Naive thymus-derived CD4-positive, alpha-beta T cell (primary cell): ENCODE measurements at places on chromosomes 12 and 14.

GRCh38 chr12:97927977-97928376 is 465.4 kb downstream of the RMST start:
- no peak for DNase-seq
- H3K4me3 ChIP-seq: no peak overlapping the region
- H3K36me3 ChIP-seq: no peaks in the 10 kb centered on the region
- no peaks in the 10 kb centered on the region for H3K27me3 ChIP-seq

GRCh38 chr12:47316609-47317049 is 236.9 kb upstream of the AMIGO2 start:
- peak overlapping the region; percentile 20 for H3K4me3 ChIP-seq
- H3K27me3 ChIP-seq: no peaks in the 10 kb centered on the region
- DNase-seq: no peak
- H3K36me3 ChIP-seq: no peaks in the 10 kb centered on the region
- no peak overlapping the region for H3K27ac ChIP-seq

GRCh38 chr12:5548152-5548943 is 116.4 kb downstream of the NTF3 start:
- H3K4me1 ChIP-seq: no peaks in the 10 kb centered on the region
- no peak overlapping the region for H3K27ac ChIP-seq
- no peaks in the 10 kb centered on the region for H3K27me3 ChIP-seq
- no peak for DNase-seq

GRCh38 chr12:68199127-68199526 is 26.5 kb downstream of the IL26 start:
- no peaks in the 10 kb centered on the region for H3K36me3 ChIP-seq
- no peak overlapping the region for H3K27ac ChIP-seq
- no peaks in the 10 kb centered on the region for H3K27me3 ChIP-seq
- no peak for DNase-seq
- H3K4me3 ChIP-seq: no peak overlapping the region
- H3K4me1 ChIP-seq: peaks cover 21% of the 10 kb centered on the region

- H3K4me1 ChIP-seq: peaks cover 13% of the 10 kb centered on the region
- H3K27me3 ChIP-seq: no peaks in the 10 kb centered on the region
- H3K36me3 ChIP-seq: no peaks in the 10 kb centered on the region
- H3K27ac ChIP-seq: no peak overlapping the region
- DNase-seq: no peak
Measured at GRCh38 chr12:93679308-93679925, 2.2 kb downstream of the CRADD start.

GRCh38 chr14:104390941-104391901 is 188.3 kb upstream of the C14orf180 start:
- H3K36me3 ChIP-seq: no peaks in the 10 kb centered on the region
- peaks cover 73% of the 10 kb centered on the region for H3K4me1 ChIP-seq
- no peaks in the 10 kb centered on the region for H3K27me3 ChIP-seq
- peak overlapping the region; percentile 82 for H3K27ac ChIP-seq
- peak; percentile 16 for DNase-seq

- no peaks in the 10 kb centered on the region for H3K4me1 ChIP-seq
- no peak overlapping the region for H3K27ac ChIP-seq
- H3K4me3 ChIP-seq: no peak overlapping the region
- H3K36me3 ChIP-seq: no peaks in the 10 kb centered on the region
- DNase-seq: no peak
- no peaks in the 10 kb centered on the region for H3K27me3 ChIP-seq
Measured at GRCh38 chr12:30155001-30155730, 371.4 kb upstream of the TMTC1 start.

GRCh38 chr12:112466835-112467234 is 48.1 kb downstream of the PTPN11 start:
- H3K27me3 ChIP-seq: no peaks in the 10 kb centered on the region
- H3K4me3 ChIP-seq: no peak overlapping the region
- H3K27ac ChIP-seq: no peak overlapping the region

DNA sequence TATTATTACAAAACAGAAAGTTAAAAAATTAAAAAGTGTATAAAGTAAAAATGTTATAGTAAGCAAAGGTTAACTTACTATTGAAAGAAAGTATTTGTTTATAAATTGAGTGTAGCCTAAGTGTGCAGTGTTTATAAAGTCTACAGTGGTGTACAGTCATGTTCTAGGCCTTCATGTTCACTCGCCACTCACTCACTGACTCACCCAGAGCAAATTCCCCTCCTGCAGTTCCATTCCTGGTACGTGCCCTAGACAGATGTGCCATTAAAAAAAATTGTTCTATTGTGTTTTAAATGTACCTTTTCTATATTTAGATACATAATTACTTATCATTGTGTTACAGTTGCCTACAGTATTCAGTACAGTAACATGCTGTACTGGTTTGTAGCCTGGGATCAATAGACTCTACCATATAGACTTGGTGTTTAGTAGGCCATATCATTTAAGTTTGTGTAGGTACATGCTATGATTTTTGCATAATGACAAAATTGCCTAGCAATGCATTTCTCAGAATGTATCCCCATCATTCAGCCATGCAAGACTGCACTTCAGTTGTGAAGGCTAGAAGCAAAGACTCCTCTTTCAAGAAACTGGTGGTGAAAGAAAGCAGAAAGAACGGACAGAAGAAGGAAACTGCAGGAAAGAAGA is 100.6 kb downstream of the DACT1 start:
- H3K27ac ChIP-seq: no peak overlapping the region
- H3K4me3 ChIP-seq: no peak overlapping the region
- no peaks in the 10 kb centered on the region for H3K36me3 ChIP-seq
- no peaks in the 10 kb centered on the region for H3K4me1 ChIP-seq
- H3K27me3 ChIP-seq: no peaks in the 10 kb centered on the region

DNA sequence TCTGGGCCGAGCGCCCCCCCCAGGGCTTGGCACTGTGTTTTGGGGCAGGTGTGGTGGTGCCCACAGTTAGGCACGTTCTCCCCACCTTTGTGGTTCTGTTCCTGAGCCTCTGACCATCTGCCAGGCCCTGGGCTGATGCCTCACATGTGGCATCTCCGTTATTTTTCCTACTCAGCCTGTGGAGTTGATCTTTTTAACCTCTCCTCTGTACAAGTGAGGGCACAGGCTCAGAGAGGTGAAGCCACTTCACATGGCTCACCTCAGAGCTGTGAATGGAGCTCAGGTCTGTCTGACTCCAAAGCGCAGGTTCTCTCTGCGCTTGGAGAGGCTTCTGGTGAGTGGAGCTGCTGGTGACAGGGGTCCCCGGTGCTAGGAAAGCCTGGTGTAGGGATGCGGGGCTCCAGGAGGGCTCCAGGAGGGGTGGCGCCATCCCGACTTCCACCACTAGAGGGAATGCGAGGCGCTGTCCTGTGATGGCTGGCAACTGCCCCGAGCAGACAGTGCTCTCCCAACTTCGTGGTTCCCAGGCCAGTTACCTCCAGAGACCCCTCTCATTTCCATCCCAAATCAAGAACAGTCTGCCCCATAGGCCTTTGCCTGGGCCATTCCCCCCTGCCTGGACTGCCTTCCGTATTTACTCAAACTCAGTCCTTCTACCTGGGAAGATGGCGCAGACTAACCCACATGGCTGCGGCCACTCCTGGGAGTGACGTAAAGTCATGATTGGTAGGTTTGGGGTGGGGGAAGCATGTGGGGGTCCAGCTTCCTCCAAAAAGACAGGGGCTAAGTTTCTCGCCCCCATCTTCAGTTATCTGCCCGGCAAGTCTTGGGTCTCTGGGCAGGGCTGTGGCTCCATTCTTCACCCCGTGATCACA is 9.9 kb downstream of the BCL7A start:
- H3K27ac ChIP-seq: no peak overlapping the region
- no peak for DNase-seq
- H3K4me1 ChIP-seq: no peaks in the 10 kb centered on the region
- no peak overlapping the region for H3K4me3 ChIP-seq
- peaks cover 4% of the 10 kb centered on the region for H3K36me3 ChIP-seq

DNA sequence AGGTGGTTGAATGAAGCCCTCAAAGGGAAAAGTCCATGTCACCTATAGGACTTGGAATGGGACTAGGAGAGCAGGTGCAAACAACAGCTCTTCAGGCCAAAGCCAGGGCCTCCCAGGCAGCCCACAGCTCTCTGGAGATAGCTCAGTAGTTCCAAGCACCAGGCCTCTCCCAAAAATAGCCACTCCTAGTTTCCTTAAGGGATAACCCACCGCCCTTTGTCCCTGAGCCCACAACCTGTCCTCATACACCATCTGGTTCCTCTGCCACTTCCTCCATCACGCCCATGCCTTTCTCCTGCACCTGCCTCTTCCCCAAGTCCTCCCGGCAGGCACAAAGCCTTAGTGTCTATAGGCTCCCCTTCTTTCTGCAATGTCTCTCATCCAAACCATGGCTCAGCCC is 2.1 kb downstream of the RAB15 start:
- H3K4me1 ChIP-seq: no peaks in the 10 kb centered on the region
- no peaks in the 10 kb centered on the region for H3K36me3 ChIP-seq
- H3K27ac ChIP-seq: no peak overlapping the region

- H3K27ac ChIP-seq: no peak overlapping the region
- no peaks in the 10 kb centered on the region for H3K36me3 ChIP-seq
- no peak overlapping the region for H3K4me3 ChIP-seq
- H3K4me1 ChIP-seq: peaks cover 21% of the 10 kb centered on the region
- DNase-seq: no peak
Measured at GRCh38 chr14:38121320-38122020, 86.2 kb upstream of the SSTR1 start.

DNA sequence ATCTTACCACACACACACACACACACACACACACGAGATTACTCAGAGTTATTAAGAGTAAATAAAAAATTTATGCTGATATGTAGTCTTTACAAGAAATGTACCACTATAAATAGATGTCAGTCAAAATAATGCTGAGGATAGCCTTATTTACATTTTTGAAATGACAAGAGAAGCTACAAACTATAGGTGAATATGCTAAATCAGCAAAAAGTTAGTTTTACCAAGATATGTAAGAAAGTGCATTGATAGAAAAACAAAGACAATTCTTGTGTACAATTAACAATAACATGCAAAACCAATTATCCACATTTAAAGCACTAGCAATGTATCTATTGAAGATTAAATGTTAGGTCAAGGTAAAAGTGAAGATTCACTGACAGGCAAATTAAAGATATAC is 46.8 kb upstream of the CERS5 start:
- H3K27ac ChIP-seq: peak overlapping the region; percentile 43
- H3K4me3 ChIP-seq: no peak overlapping the region
- DNase-seq: no peak
- H3K36me3 ChIP-seq: no peaks in the 10 kb centered on the region

- no peaks in the 10 kb centered on the region for H3K36me3 ChIP-seq
- no peak for DNase-seq
- H3K27ac ChIP-seq: peak overlapping the region; percentile 75
- peak overlapping the region; percentile 78 for H3K4me3 ChIP-seq
Measured at GRCh38 chr14:45253754-45254310, 830 bp upstream of the MIS18BP1 start.

- no peak overlapping the region for H3K4me3 ChIP-seq
- no peak overlapping the region for H3K27ac ChIP-seq
- no peaks in the 10 kb centered on the region for H3K4me1 ChIP-seq
- DNase-seq: no peak
- no peaks in the 10 kb centered on the region for H3K27me3 ChIP-seq
Measured at GRCh38 chr12:123398550-123399254, 14.8 kb downstream of the KMT5A start.

- no peaks in the 10 kb centered on the region for H3K4me1 ChIP-seq
- no peak overlapping the region for H3K4me3 ChIP-seq
- H3K27me3 ChIP-seq: no peaks in the 10 kb centered on the region
- no peak overlapping the region for H3K27ac ChIP-seq
- DNase-seq: no peak
- no peaks in the 10 kb centered on the region for H3K36me3 ChIP-seq
Measured at GRCh38 chr12:130978785-130979184, 25.1 kb downstream of the ADGRD1 start.

DNA sequence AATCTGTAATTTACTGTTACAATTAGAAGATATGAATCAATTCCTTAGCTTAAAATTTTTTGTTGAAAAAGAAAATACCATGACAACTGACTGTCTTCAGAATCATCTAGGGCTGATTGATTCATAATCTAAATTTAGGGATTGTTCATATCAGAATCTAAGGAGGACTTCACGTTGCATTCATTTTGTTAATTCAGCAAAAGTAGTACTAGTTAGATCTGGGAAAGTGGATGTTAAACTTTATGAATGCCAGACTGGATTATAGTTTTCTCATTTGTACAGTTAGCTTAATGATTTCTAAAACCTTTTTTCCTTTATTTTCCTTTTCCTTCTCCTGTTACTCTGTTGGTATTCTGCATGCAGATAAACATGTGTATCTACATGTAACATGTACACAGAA is 135.5 kb downstream of the PDE3A start:
- DNase-seq: no peak
- H3K4me3 ChIP-seq: no peak overlapping the region
- no peaks in the 10 kb centered on the region for H3K36me3 ChIP-seq
- H3K27me3 ChIP-seq: no peaks in the 10 kb centered on the region
